Activated T-helper 1 cell treated with anti-CD3 and anti-CD28 coated beads, Interleukin-12 subunit alpha, Interleukin-12 subunit beta, Interleukin-2, Interleukin-4 antibody, amounts not matched to agents 30 ng/mL and 10 ng/mL and 1 ng/mL, durations not matched to agents 14 hours and 24 hours and 36 hours (primary cell): ENCODE measurements at places on chromosomes 7 and 10. TPM values are rescaled to one million over a fixed set of nuclear protein-coding genes. Genes with fewer than 3 reads are reported as not detected.

Gene MALRD1
- total RNA-seq: not detected in 2 replicates

Gene HPS6
- total RNA-seq: 24.5 and 26.8 TPM in 2 replicates

Gene VPS26A
- total RNA-seq: 24.7 and 24.8 TPM in 2 replicates

Gene NRAP
- not detected in 2 replicates for total RNA-seq

Gene MACROH2A2
- total RNA-seq: 3.4 and 3.5 TPM in 2 replicates

Gene ENO4
- total RNA-seq: not detected in 2 replicates

Gene CALHM3
- total RNA-seq: not detected in 2 replicates

Gene RNLS
- 2.0 and 2.5 TPM in 2 replicates for total RNA-seq

Gene CYP3A4
- total RNA-seq: not detected in 2 replicates

Gene C10orf95
- total RNA-seq: 0.29 and 0.37 TPM in 2 replicates

Gene NPC1L1
- not detected in 2 replicates for total RNA-seq

Gene CYP26A1
- not detected in 2 replicates for total RNA-seq

Gene PLCE1
- not detected in 2 replicates for total RNA-seq

Gene ASB4
- total RNA-seq: not detected in 2 replicates

DNA sequence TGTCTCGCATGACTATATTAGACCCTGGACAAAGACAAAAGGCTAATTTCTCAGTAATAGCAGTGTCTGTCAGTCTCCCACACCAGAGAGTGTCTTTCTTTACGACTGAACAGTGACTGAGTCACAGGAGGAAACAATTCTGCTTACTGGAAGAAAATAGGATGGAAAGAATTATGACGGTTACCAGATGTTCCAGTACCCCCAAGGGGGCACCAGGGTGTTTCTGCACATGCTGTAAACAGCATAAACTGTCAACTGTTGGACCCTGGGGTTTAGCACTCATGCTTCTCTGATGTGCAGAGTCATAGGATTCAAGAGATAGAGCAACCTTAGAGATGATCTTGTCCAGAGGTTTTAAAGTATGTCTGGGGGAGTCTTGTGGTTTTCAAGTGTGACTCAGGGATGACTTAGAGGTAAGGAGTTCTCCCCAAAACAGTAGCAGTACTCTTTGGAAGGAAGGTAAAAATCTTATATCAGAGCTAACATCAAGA is 291.7 kb downstream of the THSD7A start:
- DNase-seq: no peak

- DNase-seq: no peak
Observed at GRCh38 chr7:70092314-70093204, 494.3 kb downstream of the AUTS2 start.

- no peak for DNase-seq
Observed at GRCh38 chr10:1603181-1603580, 134.1 kb downstream of the ADARB2 start.

- no peak for DNase-seq
Observed at GRCh38 chr7:81155654-81156373, 237.0 kb upstream of the SEMA3C start.

GRCh38 chr10:89470628-89471027 is 56.3 kb downstream of the IFIT5 start:
- no peak for DNase-seq

- DNase-seq: no peak
Observed at GRCh38 chr7:84112771-84113170, 81.8 kb downstream of the SEMA3A start.

DNA sequence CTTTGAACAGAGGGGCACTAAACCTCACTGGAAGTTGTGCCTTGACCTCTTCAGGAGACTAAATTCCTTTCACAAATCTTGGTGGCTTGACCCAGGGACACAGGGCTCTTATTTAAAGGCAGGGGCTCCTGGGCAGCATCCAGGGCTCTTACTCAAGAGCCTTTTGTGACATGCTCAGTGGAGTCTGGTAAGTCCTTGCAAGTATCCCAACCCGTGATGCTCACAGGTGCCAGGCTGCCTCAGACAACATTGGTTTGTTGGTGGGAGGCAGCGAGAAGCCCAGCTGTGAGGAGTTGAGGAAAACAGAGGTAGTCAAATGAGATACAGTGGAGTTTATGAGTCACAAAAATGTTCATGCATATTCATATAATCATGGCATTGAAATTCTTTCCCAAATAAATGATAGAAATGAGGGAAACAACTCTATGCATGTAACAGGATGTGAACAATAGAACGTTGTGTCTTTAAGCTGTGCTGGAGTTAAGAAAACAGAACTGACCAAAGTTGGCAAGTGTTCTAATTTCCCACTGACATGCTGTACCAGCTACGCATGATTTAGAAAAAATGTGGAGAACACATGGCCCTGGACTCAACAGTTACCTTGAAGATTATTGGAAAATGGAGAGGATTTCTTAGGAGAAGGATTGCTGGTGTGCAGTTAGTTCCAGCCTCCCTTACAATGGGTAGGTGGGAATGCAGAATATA is 654.5 kb upstream of the COBL start:
- no peak for DNase-seq

- no peak for DNase-seq
Observed at GRCh38 chr10:100745882-100746783, 751 bp downstream of the PAX2 start.

DNA sequence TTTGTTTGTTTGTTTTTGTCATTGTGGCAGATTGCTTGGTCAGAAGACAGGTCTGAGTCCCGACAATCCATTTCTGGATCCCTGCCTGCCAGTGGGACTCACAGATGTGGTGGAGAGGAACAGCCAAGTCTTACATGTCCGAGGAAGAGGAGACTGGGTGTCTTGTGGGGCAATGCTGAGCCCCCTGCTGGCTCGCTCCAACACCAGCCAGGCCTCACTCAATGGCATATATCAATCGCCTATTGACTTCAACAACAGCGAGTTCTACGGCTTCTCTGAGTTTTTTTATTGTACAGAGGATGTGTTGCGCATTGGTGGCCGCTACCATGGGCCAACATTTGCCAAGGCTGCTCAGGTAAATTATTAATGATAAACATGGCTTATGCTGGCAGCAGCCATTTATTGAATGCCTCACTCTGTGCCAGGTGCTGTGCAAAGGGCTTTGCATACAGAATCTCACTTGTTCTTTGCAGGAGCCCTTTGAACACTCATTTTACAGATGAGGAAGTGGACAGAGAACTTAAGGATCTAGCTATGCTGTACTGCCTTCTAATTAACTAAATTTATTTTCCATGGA is 33.3 kb downstream of the COX15 start:
- no peak for DNase-seq

DNA sequence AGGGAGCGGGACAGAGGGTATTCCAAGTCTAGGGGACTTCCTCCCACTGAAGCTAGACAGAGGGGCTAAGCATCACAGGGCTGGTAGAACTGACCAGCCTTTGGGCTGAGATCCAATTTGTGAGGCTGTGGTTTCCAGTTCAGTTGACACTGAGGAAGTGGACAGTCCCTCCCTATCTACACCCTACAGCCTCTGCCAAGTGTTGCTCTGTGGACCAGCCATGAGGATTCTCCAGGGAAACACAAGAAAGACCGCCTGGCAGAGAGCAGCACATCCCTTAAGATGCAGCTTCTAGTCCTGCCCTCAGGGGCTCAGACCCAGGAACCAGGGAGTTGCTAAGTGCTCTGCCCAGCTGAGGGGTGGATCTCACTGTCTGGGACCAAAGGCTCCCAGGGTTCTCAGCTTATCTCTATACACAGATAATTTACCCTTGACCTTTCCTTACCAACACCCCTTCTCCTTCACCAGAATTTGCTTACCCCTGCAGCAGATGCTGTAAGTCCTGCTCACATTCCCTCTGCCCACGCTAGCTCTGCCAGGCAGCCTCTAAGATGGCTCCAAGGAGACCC is 252.0 kb downstream of the SKIDA1 start:
- no peak for DNase-seq

GRCh38 chr10:86363833-86364490 is 2.6 kb downstream of the GRID1 start:
- DNase-seq: no peak

DNA sequence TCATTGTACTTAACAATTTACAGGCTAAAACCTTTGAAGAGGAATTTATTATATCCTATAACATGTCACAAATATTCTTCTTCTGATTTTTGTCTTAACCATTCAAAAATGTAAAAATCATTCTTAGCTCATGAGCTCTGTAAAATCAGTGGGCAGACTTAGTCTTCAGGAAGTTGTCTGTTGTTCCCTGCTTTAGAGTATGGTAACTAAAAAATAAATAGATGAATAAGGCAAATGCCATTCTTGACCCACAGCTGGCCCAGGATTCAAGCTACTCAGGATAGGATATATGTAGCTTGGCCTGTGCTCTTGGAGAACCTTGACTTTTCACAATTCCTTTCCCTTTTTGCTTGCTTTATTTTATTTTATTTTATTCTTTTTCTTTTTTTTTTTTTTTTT is 51.5 kb downstream of the LRRC4 start:
- no peak for DNase-seq

- DNase-seq: no peak
Observed at GRCh38 chr7:135342887-135343286, 109.2 kb downstream of the STRA8 start.

DNA sequence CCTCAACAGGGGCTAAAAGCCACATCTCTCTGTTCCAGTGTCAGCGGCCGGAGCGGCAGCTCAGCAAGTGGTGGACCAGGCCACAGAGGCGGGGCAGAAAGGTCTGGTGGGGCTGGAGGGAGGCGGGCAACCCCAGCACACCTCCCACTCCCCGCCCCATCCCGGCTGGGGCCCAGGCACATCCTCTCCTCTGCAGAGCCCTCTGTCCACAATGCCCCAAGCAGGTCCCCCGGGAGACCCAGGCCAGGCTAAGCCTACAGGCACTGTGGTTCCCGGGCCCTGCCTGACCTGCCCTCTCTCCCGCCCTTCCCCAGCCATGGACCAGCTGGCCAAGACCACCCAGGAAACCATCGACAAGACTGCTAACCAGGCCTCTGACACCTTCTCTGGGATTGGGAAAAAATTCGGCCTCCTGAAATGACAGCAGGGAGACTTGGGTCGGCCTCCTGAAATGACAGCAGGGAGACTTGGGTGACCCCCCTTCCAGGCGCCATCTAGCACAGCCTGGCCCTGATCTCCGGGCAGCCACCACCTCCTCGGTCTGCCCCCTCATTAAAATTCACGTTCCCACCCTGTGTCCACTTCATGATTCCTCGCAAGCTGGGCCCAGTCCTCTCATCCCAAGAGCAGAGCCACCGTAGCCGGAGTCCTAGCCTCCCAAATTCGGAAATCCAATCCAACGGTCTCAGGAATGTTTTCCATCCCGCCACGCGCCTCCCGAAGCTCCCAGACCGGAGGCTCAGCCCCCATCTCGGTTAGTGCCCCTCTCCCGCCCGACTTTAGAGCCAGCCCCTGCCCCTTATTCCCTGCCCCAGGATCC is 2.1 kb downstream of the ADIRF start:
- DNase-seq: no peak

DNA sequence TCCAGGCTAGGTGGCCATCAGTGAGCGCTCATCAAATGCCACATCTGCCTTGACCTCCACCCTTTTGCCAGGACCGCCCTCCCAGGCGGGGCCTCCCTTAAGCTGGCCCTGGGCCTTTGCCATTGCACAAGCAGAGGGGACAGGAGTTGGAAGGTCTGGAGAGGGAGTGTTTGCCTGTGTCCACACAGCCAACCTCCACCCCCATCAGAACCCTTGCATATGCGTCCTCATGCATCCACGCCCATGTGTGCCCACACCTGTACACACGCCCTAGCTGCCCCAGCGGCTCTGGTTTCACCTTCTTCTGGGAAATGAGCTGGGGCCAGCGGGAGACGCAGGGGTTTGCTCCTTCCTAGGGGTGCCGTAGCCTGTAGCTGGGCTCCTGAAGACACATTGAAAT is 64.0 kb downstream of the NEURL1 start:
- DNase-seq: no peak

- no peak for DNase-seq
Observed at GRCh38 chr7:16660702-16661464, 14.9 kb downstream of the BZW2 start.

- DNase-seq: no peak
Observed at GRCh38 chr10:64271983-64272382, 750.8 kb downstream of the REEP3 start.

DNA sequence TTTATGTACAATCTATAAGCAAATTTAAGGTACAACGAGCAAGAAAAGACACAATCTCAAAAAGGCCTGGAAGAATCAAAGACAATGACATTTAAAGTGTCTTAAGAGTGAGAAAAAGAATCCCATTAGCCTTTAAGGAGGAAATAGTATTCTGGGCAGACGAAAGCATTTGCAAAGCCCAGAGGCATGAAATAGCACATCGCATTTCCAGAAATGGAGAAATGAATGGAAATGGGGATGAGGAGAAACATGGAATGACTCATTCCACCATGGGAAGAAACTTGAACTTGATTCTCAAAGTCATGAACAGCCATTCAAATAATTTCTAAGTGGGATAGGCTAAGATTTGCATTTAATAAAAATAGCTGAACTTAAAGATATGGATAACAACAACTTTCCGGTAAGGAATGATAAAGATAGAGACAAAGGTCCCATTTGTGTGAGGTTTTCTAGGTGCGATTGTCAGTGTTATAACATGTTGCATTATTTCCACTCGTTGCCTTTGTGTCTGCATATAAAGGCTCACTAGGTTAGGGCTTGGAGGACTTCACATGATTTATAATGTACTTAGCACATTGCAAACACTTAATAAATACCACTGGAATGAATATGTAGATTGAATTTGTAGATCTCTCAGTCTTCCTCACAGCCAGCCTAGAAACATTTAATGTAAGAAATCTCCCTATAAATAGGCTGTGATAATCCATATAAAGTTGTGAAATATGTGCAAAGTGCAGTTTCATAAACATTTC is 310.3 kb upstream of the KLF6 start:
- no peak for DNase-seq

GRCh38 chr10:8360814-8361509 is 306.5 kb downstream of the GATA3 start:
- no peak for DNase-seq

DNA sequence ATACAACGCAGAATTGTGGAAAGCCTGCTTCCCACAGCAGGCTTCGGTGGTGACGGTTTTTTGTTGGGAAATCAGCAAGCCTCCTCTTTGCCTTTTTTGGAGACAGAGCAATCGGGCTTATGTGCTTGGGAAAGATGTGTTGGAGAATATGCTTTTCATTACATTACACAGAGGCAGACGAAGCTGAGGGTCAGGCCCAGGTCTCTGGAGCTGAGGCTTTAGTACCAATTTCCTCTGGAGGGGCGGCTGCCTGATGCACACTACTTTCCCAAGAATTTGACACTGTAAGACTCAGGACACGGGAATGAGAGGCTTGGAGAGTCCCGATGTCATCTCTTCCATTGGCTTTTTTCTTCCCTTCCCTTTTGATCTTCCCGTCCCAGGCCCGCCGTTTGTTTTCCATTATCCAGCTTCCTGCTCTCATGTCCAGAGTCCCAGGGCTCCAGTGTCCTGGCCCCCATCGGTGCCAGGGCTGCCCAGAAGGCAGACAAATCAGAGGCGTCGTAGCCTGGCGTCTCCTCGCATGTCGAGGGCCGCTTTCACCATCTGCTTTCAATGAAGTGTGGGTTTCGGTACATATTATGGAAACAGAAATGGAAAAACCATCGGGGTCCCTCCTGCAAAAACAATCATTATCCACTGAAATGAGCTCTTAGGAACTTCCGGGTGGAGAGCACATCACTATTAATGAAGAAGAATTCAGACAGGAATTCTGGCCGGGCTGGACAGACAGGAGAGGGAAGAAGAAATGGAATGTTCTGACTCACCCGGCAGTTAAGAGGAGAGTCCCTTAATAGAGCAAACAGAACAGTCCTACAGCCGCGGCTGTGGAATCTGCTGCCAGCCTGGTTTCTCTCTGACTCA is 123.0 kb upstream of the JCAD start:
- DNase-seq: no peak
